ENCODE measurements at places on chromosomes 2 and 18. TPM values are rescaled to one million over a fixed set of nuclear protein-coding genes. Genes with fewer than 3 reads are reported as not detected.

Gene LOXL3
- polyA plus RNA-seq = 9.9 TPM

Gene SLC5A7
- polyA plus RNA-seq = 0.76 TPM

Gene DNAH7
- 8.2 TPM for polyA plus RNA-seq

Gene COL3A1
- polyA plus RNA-seq = 988 TPM

Gene COLEC12
- 30.4 TPM for polyA plus RNA-seq

DNA sequence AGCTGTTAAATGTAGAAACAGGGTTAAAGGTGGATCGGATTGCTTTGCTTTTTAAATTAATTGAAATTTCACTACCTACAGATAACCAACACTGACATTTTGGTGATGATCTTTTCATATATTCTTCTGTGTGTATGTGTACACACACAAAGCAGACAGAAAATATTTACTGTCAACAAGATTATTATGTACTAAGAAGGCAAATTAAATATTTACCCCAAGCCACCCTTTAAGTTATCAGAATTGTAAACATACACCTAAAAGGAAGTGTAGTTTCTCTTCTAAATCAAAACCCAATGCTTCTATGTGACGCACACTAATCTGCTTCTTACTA is 98.7 kb downstream of the GAREM1 start:
- DNase-seq = no peak

DNA sequence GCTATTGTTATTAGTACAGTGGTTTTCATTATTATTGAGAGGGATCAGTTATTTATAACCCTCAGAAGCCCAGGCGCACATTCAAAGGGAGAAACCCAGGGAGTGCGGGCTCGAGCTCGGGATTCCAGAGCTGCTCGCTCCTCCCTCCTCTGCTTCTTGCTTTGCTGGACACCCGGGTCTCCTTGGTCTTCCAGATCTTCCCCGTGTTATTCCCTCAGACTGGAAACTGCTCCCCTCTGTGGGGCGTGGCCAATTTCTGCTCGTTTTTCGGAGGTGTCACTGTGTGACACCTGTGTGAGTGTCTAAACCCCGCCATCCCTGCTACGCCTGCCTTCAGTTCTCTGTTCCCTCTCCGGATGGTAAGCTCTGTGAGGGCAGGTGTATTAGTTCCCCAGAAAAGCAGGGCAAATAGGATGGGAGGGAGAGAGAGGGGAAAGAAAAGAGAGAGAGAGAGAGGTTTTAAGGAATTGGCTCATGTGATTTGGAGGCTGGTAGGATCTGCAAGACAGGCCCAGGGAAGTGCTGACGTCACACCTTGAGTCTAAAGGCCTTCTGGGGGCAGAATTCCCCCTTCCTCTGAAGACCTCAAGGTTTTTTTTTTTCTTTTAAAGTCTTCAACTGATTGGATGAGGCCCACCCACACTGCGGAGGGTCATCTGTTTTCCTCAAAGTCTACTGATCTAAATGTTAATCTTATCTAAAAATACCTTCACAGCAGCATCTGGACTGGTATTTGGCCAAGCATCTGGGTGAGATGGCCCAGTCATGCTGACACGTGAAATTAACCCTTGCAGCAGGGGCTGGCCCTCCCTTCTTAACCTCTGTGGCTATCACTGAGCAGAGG is 457.3 kb upstream of the ID2 start:
- DNase-seq = no peak
